ENCODE measurements at places on chromosomes 7 and 10.

GRCh38 chr10:11255796-11256444 lies 238.2 kb downstream of the CELF2 start:
- no peak for DNase-seq

DNA sequence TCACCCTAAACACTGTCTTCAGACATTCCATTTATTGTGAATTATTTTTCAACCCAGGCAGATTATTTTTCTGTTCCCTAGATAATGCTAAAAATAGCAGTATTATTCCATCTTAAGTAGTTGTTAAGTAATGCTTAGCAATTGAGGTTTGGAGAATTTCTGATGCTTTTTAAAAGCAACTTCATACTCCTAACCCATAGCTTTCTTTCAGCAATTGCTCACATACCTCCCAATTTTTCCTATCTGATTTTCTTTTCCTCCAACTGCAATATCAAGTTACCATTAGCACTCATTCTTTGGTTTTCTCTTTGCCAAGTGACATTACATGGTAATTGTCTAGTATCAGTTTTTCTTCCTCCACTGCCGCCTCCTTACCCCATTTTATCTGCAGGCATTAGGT lies 104.7 kb downstream of the GPR85 start:
- DNase-seq = no peak

DNA sequence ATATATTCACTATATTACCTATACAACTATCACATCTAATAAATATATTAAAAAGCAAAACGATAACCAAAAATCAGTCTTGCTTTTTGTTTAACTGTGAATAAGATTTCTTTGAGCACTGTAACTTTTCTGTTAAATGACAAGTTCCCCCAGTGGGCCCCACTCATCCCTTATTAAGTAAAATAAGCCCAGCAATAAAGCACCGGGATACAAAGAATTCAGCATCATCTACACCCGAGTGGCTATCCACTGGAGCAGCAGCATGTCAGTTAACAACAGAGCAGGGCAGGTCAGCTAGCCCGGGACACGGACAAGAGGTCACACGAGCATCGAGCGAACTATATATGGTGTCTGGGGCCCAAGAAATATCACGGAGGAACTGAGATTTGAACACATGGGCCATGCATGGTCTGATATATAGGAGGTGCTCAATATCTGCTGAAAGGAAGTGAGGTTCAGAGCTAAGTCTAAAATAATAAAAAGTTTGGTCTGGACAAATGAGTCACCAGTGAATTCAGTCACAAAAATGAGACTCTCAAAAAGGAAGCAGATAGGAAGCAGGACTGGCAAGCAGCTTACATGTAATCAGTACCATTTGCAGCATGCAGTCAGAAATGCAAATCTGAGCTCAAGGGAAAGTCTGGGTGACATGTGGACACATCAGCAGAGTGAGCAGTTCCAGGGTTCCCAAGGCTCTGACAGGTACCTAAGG lies 4.1 kb downstream of the ERCC6 start:
- DNase-seq = no peak

- no peak for DNase-seq
Measured at GRCh38 chr10:76306856-76307255, 875.4 kb downstream of the LRMDA start.

- DNase-seq = no peak
Measured at GRCh38 chr7:45088821-45089340, at the start of gene NACAD. TSS of gene NACAD (minus strand) at chr7:45088969. CDS start at chr7:45088894, 75 bp downstream.

- no peak for DNase-seq
Measured at GRCh38 chr7:41915871-41916270, 213.0 kb upstream of the INHBA start.
